Caki2 (cell line): ENCODE measurements at places on chromosomes 3 and 15. TPM values are rescaled to one million over a fixed set of nuclear protein-coding genes. Genes with fewer than 3 reads are reported as not detected.

GRCh38 chr3:45109771-45110508, 36.2 kb downstream of the CDCP1 start:
- no peak for DNase-seq

- DNase-seq = no peak
Observed at GRCh38 chr3:33936171-33936920, 137.9 kb downstream of the PDCD6IP start.

- no peak for DNase-seq
Observed at GRCh38 chr15:87293031-87293430, 963.5 kb downstream of the NTRK3 start.

DNA sequence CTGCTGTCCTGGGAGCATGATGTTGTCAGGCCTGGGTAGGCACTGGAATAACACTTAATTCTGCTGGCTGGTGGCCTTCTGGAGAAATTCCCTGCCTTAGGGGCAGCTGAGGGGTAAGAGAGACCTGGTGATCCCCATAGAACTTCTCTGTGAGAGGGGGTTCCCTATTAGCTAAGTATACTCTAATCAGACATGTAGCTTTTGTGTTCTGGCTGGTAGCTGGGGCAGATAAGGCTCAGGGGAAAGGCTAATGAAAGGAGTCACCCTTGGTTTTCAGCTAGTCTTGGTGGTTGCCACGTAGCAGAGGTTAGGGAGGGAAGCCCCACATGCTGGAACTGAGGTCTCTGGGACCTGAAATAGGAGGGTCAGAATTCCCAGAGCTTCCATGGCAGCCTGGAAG, 952 bp upstream of the HDDC3 start:
- no peak for DNase-seq

DNA sequence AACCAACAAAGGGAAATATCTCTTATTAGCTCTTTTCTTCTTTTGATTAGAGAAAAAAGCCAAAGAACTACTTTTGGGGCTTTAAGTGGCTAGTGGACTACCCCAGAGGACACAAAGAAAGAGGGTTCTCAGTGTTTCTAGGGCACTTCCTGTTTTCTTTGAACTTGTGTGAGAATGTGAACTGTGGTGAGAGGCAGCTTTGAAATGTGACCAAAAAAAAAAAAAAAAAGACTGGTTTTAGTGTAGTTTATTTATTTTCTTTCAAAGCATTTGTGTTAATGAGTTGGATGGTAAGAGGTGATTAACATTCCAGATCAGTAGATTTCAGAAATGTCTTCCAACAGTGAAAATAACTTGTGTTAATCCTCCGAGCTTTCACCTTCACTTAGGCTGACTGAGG, 32.4 kb downstream of the SELENOT start:
- DNase-seq = no peak

GRCh38 chr3:14441920-14442300, 39.5 kb downstream of the SLC6A6 start:
- DNase-seq = peak; percentile 49

GRCh38 chr3:175105066-175105465, 245.9 kb downstream of the NAALADL2 start:
- DNase-seq = no peak

GRCh38 chr3:114880078-114880477, 267.0 kb downstream of the ZBTB20 start:
- DNase-seq = no peak

- no peak for DNase-seq
Observed at GRCh38 chr3:48820612-48821324, 26.9 kb downstream of the PRKAR2A start.

DNA sequence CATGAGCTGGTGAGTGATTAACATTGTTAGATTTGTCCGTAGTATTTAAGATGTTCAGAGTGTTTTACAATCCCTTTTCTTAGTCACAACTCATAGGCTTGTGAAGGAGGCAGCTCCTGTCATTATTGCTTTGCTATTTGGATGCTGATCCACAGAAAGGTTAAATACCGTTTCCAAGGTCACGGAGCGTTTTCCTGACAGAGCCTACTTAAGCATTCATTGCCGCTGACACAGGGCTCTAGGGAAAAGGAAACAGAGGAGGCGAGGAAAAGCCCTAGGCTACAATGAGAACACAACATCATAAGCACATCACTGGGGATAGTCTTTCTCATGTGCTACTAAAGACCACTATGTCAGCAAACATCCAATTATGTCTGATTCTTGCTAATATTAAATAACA, 38.5 kb upstream of the CPB1 start:
- DNase-seq = no peak

- no peak for DNase-seq
Observed at GRCh38 chr15:41983221-41983620, 10.9 kb upstream of the EHD4 start.

DNA sequence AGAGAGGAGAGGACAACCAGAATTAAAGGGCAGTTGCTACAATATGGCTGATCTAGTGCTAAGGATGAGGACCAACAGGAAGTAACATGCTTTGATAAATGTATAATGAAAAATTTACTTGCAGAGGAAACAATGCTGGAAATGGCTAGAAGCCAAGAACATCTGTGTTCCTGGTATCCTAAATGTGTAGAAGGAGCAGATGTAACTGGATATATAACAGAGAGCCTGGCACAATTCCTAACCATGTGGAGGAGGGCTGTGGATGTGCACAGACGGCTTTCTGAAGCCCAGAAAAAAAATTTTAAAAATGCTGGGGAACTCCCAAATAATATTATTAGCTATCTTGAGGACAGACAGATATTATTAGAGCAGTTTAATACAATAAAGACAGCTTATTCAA, 159.4 kb upstream of the GBE1 start:
- no peak for DNase-seq

PP2D1 gene
- total RNA-seq = not detected in 2 replicates

SLC26A6 gene
- 12.8 and 14.8 TPM in 2 replicates for total RNA-seq

GOLGA6L10 gene
- total RNA-seq = not detected in 2 replicates

ST6GAL1 gene
- total RNA-seq = 15.1 and 27.6 TPM in 2 replicates

PLA1A gene
- 10.6 and 17.7 TPM in 2 replicates for total RNA-seq

FRMD4B gene
- total RNA-seq = 6.0 and 17.4 TPM in 2 replicates

CHAC1 gene
- total RNA-seq = 11.9 and 12.7 TPM in 2 replicates

GPR27 gene
- 9.0 and 12.1 TPM in 2 replicates for total RNA-seq

CPN2 gene
- total RNA-seq = not detected in 2 replicates

CPNE9 gene
- total RNA-seq = not detected in 2 replicates
